ENCODE measurements at places on chromosomes 2 and 18.

DNA sequence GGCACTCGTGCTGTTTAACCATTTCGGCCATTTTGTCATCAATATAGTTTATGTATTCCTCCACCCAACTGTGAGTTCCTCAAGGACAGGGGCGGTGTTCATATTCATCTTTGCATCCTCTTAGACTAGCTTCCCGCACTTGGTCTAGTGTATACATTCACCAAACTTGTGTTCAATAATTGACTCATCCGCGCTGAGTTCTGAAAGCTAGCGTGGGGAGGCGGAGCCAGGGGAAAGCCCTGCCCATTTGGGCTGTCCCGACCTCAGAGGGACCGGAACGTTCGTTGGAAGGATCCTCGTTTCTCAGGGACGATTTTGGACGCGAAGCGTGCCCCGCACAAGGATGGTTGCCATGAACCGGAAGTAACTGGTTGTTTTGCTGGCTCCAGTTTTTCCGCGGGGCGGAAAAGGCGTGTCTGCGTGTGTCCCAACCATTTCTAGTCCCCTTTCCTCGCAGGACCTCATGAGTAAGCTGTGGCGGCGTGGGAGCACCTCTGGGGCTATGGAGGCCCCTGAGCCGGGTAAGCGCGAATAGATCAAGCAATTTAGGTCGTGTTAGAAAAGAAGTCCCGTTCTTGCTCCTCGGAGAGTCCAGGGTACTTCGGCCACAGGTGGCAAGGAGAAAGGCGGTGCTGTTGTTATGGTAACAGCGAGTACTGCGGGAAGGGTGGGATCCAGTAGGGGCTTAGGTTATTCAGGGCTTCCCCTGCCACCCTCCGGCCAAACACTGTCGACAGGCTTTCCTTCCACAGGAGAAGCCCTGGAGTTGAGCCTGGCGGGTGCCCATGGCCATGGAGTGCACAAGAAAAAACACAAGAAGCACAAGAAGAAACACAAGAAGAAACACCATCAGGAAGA, at the start of gene INO80B:
TSS of gene INO80B (plus strand) at position 434 of the 858 bp plus-strand sequence. CDS start at position 464, 30 bp downstream.
- H3K4me3 ChIP-seq = peak within 1 kb of the TSS; percentile 95
- H3K36me3 ChIP-seq = peaks cover 4% of the 10 kb centered on the region
- H3K4me1 ChIP-seq = peaks cover 29% of the 10 kb centered on the region
- H3K27ac ChIP-seq = peak within 1 kb of the TSS; percentile 92
- DNase-seq = peak; percentile 96
- H3K27me3 ChIP-seq = peaks cover 18% of the 10 kb centered on the region

DNA sequence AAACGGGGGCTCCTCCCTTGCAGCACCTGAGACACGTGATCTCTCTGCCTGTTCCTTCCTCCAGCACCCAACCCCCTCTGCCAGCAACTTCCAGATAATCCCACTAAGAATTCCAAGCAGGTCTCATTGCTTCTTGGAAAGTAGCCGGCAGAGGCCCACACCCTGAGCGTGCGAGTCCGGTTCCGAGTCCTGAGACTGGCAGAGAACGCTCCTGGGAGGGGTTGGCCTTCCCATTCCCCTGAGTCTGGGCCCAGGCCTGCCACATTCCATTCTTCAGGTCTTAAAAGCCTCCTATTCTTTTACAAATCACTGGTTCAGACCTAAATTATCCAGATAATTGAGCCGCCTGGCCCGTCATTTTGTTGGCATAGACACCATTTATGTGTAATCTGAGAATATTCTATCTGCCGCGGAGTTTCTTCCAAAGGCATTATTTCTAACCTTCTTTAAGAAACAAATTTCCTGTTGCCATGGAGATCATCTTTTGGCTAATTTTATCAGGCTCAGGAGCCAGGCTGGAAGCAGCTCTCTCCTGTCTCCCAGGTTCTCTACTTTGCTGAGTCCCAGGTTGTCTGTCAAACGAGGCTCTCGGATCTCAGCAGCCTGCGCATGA, 165.4 kb downstream of the MYCN start:
- H3K27ac ChIP-seq = peak overlapping the region; percentile 72
- H3K4me3 ChIP-seq = peak overlapping the region; percentile 70
- peaks cover 42% of the 10 kb centered on the region for H3K4me1 ChIP-seq
- H3K36me3 ChIP-seq = no peaks in the 10 kb centered on the region
- no peak for DNase-seq

- peaks cover 7% of the 10 kb centered on the region for H3K4me1 ChIP-seq
- DNase-seq = no peak
- no peak overlapping the region for H3K4me3 ChIP-seq
- peaks cover 22% of the 10 kb centered on the region for H3K36me3 ChIP-seq
Measured at GRCh38 chr18:62071071-62071470, 115.8 kb downstream of the PIGN start.

GRCh38 chr2:2777213-2777612, 446.1 kb upstream of the MYT1L start:
- DNase-seq = no peak
- no peaks in the 10 kb centered on the region for H3K36me3 ChIP-seq
- H3K4me1 ChIP-seq = no peaks in the 10 kb centered on the region
- H3K27me3 ChIP-seq = peaks cover 16% of the 10 kb centered on the region
- no peak overlapping the region for H3K27ac ChIP-seq

GRCh38 chr18:48428475-48429177, 19.4 kb upstream of the ZBTB7C start:
- peaks cover 4% of the 10 kb centered on the region for H3K4me1 ChIP-seq
- H3K27me3 ChIP-seq = peaks cover 24% of the 10 kb centered on the region
- no peaks in the 10 kb centered on the region for H3K36me3 ChIP-seq
- H3K27ac ChIP-seq = no peak overlapping the region
- no peak overlapping the region for H3K4me3 ChIP-seq
- DNase-seq = no peak

GRCh38 chr2:235506997-235507615, 13.3 kb downstream of the AGAP1 start:
- peaks cover 43% of the 10 kb centered on the region for H3K4me1 ChIP-seq
- H3K4me3 ChIP-seq = peak overlapping the region; percentile 23
- peak overlapping the region; percentile 24 for H3K27ac ChIP-seq
- no peaks in the 10 kb centered on the region for H3K27me3 ChIP-seq

- no peak overlapping the region for H3K4me3 ChIP-seq
- H3K4me1 ChIP-seq = peaks cover 35% of the 10 kb centered on the region
- peak overlapping the region; percentile 29 for H3K27ac ChIP-seq
- peaks cover 16% of the 10 kb centered on the region for H3K36me3 ChIP-seq
- DNase-seq = no peak
- no peaks in the 10 kb centered on the region for H3K27me3 ChIP-seq
Measured at GRCh38 chr2:152497481-152498052, 162.6 kb downstream of the FMNL2 start.

GRCh38 chr2:171837736-171838135, 56.3 kb downstream of the SLC25A12 start:
- no peak for DNase-seq
- H3K4me1 ChIP-seq = peaks cover 3% of the 10 kb centered on the region
- peaks cover 56% of the 10 kb centered on the region for H3K36me3 ChIP-seq
- no peak overlapping the region for H3K4me3 ChIP-seq
- H3K27me3 ChIP-seq = no peaks in the 10 kb centered on the region
- no peak overlapping the region for H3K27ac ChIP-seq

GRCh38 chr2:99695944-99696253, 206.1 kb upstream of the REV1 start:
- H3K27me3 ChIP-seq = no peaks in the 10 kb centered on the region
- no peak for DNase-seq
- H3K27ac ChIP-seq = no peak overlapping the region
- peaks cover 13% of the 10 kb centered on the region for H3K4me1 ChIP-seq
- H3K4me3 ChIP-seq = no peak overlapping the region

DNA sequence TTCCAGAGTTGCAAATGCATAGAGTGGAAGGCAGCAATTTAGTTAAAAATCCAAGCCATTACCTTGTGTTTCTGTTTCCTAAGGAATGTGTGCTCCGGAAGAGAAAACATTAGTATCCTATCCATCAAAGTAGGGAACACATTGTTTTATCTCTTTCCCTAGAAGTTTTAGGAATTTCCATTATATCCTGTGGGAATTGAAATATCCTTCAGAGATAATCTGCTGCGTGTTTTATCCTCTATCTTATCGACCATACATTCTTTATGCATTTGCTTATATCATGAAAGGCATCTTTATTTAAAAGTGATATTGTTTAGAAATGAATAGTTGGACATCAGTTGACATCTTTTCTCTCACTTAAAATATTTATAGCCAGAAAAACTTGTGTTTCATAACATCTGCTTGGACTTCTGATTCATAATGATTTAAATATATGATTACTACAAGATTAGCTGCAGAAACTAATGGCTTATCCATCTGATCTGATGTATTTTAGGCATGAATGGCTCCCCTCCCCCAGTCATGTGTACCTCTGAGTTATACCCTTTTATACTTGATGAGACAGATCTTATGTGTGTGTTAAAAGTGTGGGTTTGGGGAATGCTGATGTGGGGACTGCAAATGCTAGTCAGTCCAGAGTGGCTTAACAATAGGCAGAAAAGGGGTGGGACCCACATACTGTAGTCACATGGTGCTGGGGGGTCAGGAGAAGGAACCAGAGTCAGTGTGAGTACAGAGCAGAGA, 136.2 kb upstream of the ARHGAP28 start:
- no peak overlapping the region for H3K27ac ChIP-seq
- peaks cover 27% of the 10 kb centered on the region for H3K4me1 ChIP-seq
- H3K36me3 ChIP-seq = no peaks in the 10 kb centered on the region
- no peak for DNase-seq
- H3K4me3 ChIP-seq = no peak overlapping the region

DNA sequence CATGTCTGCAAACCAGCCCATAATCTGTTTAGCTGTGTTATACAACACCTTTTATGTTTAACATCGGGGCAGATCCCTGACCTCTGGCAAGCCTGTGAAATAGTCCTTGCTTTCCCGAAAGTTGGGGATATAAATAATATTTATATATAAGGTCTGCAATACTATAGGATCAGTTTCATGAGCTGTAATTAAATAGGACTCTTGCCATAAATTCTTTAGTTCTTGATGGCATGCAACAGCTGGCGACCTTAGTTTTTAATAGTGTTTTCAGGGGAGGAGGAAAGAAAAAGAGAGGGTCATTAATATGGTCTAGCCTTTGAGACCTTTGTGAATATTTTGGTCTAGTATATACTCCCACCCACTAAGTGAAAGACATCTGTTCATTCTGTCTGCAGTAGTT, 166.5 kb downstream of the MTX2 start:
- no peak overlapping the region for H3K4me3 ChIP-seq
- no peaks in the 10 kb centered on the region for H3K36me3 ChIP-seq
- no peak overlapping the region for H3K27ac ChIP-seq
- no peak for DNase-seq

GRCh38 chr2:75705921-75706320, 4.8 kb downstream of the GCFC2 start:
- no peak for DNase-seq
- H3K4me1 ChIP-seq = peaks cover 17% of the 10 kb centered on the region
- peaks cover 31% of the 10 kb centered on the region for H3K36me3 ChIP-seq
- peak overlapping the region; percentile 5 for H3K27ac ChIP-seq
- peak overlapping the region; percentile 4 for H3K4me3 ChIP-seq
- H3K27me3 ChIP-seq = no peaks in the 10 kb centered on the region

- H3K36me3 ChIP-seq = no peaks in the 10 kb centered on the region
- H3K4me3 ChIP-seq = no peak overlapping the region
- no peak overlapping the region for H3K27ac ChIP-seq
- DNase-seq = peak; percentile 58
Measured at GRCh38 chr2:108906403-108907077, 82.5 kb downstream of the EDAR start.

DNA sequence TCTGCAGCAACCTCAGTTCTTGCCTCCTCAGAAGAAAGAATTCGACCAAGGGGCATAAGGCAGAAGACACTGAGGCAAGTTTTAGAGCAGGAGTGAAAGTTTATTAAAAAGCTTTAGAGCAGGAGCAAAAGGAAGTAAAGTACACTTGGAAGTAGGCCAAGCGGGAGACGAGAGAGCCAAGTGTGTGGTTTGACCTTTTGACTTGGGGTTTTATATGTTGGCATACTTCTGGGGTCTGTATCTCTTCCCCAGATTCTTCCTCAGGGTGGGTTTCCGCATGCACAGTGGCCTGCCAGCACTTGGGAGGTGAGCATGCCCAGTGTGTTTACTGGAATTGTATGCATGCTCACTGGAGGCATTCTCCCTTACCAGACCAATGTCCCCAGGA, 59.3 kb upstream of the ANKRD44 start:
- no peak overlapping the region for H3K4me3 ChIP-seq
- no peak overlapping the region for H3K27ac ChIP-seq
- no peak for DNase-seq
- H3K27me3 ChIP-seq = no peaks in the 10 kb centered on the region

GRCh38 chr2:13607139-13607538, 890.4 kb downstream of the TRIB2 start:
- no peak overlapping the region for H3K27ac ChIP-seq
- no peaks in the 10 kb centered on the region for H3K4me1 ChIP-seq
- no peaks in the 10 kb centered on the region for H3K36me3 ChIP-seq
- DNase-seq = no peak
- H3K4me3 ChIP-seq = no peak overlapping the region

GRCh38 chr2:26462511-26463243, 15.2 kb downstream of the OTOF start:
- no peaks in the 10 kb centered on the region for H3K36me3 ChIP-seq
- H3K27ac ChIP-seq = no peak overlapping the region
- no peak for DNase-seq
- H3K27me3 ChIP-seq = no peaks in the 10 kb centered on the region

GRCh38 chr2:20642055-20642971, 8.6 kb downstream of the HS1BP3 start:
- DNase-seq = peak; percentile 91
- peaks cover 5% of the 10 kb centered on the region for H3K36me3 ChIP-seq
- no peaks in the 10 kb centered on the region for H3K27me3 ChIP-seq
- no peak overlapping the region for H3K27ac ChIP-seq
- H3K4me3 ChIP-seq = no peak overlapping the region
- no peaks in the 10 kb centered on the region for H3K4me1 ChIP-seq

GRCh38 chr2:64853306-64853705, 135.9 kb upstream of the SLC1A4 start:
- no peaks in the 10 kb centered on the region for H3K36me3 ChIP-seq
- no peak for DNase-seq
- H3K27me3 ChIP-seq = no peaks in the 10 kb centered on the region
- H3K27ac ChIP-seq = no peak overlapping the region
- peaks cover 24% of the 10 kb centered on the region for H3K4me1 ChIP-seq
- H3K4me3 ChIP-seq = no peak overlapping the region

DNA sequence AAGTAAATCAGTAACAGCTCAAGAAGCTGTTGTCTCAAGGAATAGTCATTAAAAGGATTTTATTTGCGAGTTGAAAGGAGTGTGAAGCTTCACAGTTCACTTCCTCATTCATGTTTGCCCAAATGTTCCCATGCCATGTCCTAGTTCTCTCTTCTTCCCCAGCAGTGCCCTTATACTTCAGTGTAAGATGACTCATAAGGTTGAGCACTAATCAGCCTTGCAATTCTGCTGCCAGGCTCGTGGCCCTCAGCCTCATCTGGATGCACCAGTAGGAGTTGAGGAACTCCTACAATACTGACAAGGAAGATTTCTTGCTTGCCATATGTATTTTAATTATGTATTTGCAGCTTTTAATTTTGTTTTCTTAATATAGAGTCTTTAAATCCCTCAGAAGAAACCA, 1980.4 kb downstream of the SUCLG1 start:
- no peak overlapping the region for H3K27ac ChIP-seq
- no peaks in the 10 kb centered on the region for H3K36me3 ChIP-seq
- DNase-seq = no peak
- H3K4me3 ChIP-seq = no peak overlapping the region
- H3K27me3 ChIP-seq = no peaks in the 10 kb centered on the region
